Activated CD4-positive, CD25-positive, alpha-beta regulatory T cell (primary cell): ENCODE measurements at places on chromosomes 2 and 18.
A peak's percentile ranks its signal among the peaks of the same experiment; 100 is the strongest.

DNA sequence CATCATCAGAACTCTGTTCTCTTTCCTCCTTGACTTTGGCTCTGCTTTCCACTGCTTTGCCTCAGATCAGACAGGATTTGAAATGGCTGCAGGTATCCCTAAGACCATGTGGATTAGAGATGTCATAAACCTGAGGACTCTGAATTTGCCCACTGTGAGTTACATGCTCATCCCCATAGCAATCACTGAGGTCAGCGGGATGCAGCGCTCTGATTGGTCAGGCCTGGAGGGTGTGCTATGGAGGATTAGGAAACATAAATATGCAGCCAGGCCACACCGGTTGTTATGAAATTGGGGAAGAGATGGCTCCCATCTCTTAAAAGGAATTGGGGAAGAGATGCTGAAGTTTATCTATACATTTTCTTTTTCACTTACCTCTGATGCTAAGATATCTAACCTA is 73.7 kb upstream of the DNAJC10 start:
- DNase-seq, result no peak

DNA sequence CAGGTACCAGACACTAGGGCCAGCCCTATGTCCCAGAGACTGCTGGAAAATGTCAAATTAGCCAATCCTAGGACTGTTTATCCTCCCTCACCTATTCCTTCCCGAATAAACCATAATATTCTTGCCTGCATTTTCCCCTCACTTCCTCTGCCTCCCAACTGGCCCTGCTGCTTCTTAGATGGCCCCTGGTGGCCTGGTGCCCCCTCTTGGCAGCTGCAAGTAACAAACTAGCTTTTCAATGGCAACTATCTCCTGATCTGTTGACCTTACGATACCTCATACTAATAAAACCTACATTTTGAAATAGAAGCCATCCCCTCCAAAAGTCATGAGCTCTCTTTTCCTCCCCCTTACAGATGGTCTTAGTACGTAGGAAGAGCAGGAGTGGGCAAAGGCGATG is 132.0 kb downstream of the ALPK2 start:
- DNase-seq, result no peak

- DNase-seq, result no peak
Observed at GRCh38 chr2:25197336-25198208, 29.2 kb upstream of the POMC start.

DNA sequence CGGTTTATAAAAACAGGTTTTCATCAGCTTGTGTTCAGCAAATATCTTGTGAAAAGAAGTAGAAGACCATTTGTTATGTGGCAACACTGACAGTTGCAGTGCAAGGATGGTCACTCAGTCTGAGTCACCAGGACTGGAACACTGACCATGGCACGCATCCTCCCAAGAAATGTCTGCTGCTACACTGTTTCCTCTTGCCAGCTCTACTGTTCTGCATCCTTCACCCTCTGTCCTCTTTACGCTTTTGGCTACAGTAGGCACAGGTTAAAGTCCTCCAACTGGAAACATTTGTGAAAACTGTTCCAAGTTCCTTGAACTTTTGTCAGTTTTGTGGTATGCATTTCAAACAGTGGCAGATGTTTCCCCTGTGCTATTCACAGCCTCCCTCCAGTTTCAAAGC is 39.4 kb downstream of the OSR1 start:
- no peak for DNase-seq

DNA sequence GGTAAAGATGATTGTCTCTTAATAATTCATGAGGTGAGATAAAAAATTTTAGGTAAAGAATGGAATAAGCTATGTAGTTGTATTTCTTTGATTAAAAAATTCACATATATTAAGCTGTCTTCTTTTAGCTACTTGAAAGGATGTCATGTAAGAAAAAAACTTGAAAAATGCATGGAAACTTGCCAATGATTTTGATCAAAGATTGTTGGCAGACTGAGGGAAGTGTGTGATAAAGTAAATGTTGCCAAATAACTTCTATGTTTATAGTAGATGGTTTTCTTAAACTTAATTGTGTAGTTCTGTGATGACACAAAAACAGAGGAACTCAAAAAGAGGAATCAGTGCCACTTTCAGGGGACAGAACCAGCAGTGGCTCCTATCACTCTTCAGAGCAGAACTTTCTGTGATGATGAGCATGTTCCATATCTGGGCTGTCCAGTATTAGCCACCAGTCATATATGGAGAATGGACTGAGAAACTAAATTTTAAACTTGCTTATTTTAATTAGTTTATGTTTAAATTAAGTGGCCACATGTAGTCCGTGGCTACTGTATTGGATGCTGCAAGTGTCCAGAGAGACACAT is 51.9 kb upstream of the SLC38A11 start:
- DNase-seq, result no peak

DNA sequence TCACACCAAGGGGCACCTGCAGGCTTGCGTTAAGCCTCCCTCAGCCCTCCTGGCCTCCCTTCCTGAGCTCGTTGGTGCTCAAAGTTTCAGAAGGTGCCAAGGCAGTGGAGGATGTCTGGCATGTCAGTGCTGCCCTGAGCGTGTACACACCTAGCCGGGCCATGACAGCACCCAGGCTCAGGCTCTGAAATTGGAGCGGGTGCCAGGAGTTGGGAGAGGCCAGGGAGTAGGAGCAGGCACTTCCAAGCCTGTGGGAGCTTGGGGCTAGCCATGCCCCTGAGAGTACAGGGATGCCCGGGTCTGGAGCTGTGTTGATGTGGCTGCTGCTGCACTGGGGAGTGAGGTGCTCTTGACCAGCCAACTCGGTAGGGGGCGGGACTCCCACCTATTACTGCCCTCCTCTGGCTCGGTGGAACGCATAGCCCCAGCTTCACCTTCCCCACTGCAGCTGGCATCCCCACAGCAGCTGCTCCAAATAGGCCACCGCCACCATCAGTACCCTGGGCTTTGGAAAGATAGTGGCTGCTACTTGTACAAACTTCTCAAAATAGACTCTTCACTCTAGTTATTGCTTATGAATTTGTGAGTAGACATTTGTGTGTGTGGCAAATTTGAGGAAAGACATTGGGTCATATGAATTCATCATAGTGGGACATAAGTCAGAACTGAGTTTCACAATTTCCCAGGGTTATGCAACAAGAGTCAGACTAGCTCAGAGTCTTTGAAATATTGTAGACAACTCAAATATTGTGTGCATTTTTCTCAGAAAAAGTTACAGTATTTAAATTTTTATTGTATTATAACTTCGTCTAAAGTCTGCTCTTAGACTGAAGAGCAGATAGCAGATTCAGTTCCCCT is 6.8 kb upstream of the PCARE start:
- DNase-seq, result no peak

GRCh38 chr18:1498216-1498615 is 593.5 kb downstream of the ADCYAP1 start:
- DNase-seq, result no peak

DNA sequence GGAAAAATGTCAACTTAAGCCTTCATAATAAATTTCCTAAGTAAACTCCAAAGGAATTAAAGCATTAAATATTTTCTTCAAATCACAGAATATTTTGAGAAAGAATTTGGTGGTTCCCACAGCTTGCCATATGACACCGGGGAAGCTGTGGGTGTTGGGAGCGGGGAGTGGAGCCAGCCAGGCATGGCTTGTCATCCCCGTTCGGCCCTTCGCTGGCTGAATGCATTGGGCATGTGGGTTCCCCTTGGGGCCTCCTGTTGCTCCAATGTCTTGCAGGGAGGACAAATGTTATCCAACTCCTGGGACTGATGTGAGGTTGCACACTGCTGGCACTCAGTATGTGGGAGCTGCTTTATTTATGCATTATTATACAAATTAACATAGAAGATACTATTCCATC is 18.6 kb downstream of the NGEF start:
- no peak for DNase-seq

DNA sequence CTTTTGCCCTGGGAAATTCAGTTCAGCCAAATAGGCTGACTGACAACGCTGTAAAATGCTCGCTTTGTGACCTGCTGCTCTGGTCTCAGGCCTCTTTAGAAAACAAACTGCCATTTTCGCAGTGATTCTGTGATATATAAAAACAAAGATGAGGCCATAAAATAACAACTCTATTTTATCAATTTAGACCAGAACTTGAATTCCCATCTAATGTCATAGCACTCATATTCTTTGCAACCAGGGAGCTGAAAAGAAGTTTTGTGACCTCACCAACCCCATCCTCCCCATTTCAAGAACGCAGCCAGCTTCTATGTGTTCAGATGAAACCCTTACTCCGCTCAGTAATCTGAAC is 40.3 kb downstream of the TCF4 start:
- no peak for DNase-seq

- peak; percentile 43 for DNase-seq
Observed at GRCh38 chr2:239326831-239327535, 73.8 kb downstream of the HDAC4 start.
